DMS53 (cell line): ENCODE measurements at places on chromosomes 11 and 22.

DNA sequence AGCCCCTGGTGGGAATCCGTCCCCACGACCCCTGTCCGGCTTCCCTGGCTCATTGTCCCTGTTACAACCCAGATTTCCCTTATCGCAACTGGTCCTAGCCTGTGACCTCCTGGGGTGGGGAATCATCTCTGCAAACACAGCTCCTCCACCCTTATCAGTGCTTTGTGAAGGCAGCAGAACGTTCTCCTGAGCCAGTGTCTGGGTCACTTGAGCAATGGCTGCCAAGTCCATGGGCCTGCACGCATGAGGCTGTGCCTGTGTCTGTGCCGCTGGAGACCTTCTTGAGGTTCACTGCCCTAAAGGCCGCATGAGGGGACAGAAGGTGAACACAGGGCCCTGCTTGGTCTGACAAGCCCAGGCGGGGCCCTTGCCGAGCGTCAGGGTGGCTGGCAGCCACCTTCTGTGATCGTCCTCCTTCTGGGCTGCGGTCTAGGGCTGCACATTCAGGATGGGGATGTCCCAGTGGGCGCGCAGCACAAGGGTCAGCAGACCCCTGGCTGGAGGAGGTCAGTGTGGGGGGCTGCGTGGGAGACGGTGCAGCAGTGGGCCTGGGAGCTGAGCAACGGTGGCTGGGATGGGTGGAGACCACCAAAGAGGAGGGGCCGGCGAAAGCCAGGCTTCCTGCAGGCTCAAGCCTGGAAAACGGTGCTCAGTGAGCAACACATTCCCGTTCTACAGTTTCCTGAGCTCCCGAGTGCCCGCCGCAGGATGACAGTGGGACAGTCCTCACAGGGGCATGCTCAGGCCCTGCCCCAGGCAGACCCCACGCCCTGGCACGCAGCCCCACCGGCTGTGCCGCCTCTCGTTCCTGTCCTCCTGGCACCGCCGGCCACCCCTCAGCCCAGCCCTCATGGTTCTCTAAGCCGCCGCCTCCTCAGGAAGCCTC lies 74.1 kb downstream of the CDKN1C start:
- no peak for DNase-seq

DNA sequence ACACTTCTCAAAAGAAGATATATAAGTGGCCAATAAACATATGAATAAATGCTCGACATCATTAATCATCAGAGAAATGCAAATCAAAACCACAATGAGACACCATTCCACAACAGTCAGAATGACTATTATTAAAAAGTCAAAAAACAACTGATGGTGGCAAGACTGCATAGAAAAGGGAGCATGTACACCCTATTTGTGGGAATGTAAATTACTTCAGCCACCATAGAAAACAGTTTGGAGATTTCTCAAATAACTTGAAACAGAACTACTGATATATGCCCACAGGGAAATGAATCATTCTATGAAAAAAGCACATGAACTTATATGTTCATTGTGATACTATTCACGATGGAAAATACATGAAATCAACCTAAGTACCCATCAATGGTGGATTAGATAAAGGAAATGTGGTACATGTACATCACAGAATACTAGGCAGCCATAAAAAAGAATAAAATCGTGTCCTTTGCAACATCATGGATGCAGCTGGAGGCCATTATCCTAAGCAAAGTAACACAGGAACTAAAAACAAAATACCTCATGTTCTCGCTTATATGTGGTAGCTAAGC lies 42.4 kb downstream of the GLYATL2 start:
- no peak for DNase-seq

- no peak for DNase-seq
These were observed 345.5 kb upstream of the CTSC start for GRCh38 chr11:88683024-88683423.

GRCh38 chr22:46163557-46163888 lies 13.2 kb downstream of the PPARA start:
- peak; percentile 55 for DNase-seq

DNA sequence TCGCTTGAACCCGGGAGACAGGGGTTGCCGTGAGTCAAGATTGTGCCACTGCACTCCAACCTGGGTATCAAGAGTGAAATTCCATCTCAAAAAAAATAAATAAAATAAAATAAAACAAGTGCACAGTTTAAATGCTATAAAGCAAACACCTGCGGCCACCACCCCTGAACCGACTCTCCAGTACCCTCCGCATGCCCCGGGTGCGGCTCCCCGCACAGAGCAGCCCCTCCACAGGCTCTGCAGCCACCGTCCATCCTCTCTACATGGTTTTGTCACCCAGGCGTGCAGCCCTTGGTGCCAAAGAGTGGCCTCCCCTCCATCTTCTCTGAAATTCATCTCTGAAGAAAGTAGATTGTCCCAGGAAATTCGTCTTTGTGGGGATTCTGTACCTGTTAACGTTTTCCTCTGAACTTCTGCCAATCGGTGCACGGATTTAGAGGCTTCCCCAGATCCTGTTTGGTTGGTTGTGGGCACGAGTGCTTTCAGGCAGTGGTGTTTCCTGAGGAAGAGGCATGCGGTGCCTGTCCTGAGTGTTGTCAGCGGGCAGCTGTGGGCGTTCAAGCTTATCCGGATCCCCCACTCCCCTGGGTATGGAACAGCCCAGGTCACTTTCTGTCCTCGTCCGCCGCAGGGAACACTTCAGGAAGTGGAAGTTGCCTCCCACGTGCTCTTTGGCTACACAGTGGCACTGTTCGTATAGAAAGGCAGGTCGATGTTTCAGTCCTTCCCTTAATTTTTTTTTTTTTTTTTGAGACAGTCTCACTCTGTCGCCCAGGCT lies 4.1 kb downstream of the MIOX start:
- peak; percentile 54 for DNase-seq

GRCh38 chr22:46655861-46656608 lies 35.8 kb downstream of the GRAMD4 start:
- no peak for DNase-seq

GRCh38 chr11:2098691-2099515 lies 40.3 kb downstream of the IGF2 start:
- no peak for DNase-seq

DNA sequence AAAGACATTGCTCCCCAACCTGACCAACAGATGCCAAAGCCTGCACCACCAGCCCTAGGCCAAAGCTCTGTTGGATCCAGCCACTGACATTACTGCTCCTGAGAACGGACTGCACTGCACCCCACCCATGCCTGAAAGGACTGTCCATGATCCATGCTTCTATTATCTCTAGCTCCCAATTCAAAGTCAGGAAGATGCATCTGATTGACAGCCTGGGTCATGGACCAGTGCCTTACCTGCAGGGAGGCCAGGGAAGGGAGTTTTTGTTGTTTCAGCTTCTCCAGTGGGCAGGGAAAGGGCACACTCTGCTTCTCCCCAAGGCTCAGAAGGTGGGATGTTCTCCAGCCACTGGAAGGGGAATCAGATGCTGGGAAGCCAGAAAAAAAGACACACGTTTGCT lies 4.8 kb upstream of the PRDM11 start:
- no peak for DNase-seq

- DNase-seq: no peak
These were observed 46.4 kb upstream of the TBCEL start for GRCh38 chr11:120977266-120978137.

DNA sequence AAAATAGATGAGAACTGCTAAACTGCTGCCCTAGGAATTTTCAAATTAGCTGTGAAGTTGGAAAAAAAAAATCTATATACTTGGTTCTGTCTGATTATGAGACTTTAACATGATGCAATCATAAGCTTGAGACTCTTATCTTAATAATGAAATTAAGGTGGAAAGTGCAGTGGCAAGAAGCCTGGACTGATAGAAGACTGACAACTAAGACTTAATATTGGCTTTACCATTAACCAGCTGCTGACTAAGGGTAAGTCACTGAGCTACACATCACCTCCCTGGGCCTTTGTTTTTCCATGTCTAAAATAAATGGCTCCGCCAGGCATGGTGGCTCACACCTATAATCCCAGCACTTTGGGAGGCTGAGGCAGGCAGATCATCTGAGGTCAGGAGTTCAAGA lies 56.9 kb downstream of the SLC35F2 start:
- DNase-seq: no peak
